ENCODE measurements at places on chromosomes 2 and 18.

- DNase-seq, result no peak
Observed at GRCh38 chr2:55415300-55415699, 4.4 kb downstream of the CCDC88A start.

- no peak for DNase-seq
Observed at GRCh38 chr2:125172181-125172580, 1147.1 kb downstream of the CNTNAP5 start.

DNA sequence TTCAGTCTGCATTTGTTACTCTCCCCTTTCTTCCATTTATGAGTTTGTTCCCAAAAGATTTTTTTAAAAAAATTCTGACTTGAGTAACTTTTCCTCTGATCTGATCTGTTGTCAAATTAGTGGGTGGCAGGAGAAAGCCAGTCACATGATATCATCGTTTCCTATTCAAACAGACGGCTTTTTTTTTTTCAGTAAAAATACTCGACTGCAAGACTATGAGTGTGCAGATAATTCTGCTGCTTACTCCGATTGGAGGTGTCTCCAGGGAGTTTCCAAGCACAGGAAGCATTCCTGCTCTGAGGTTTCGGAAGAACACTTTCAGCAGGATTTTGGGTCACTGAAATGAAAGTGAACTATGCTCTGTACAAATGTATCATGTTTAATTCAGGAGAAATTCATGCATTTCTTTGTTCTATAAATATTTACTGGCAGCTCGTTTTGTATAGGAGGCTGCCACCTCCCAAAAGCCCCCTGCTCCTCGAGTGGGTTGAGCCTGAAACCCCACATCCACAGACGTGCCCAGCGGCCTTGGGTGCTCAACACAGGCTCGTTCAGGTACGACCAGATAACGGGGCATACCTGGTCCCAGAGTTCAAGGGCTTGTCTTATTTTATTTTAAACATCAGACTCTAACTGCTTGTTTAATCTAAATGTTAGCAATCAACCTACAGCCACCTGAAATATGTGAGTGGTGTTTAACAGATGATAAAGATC, 126.9 kb upstream of the ZNF516 start:
- DNase-seq, result no peak

GRCh38 chr18:26503382-26503781, 45.0 kb downstream of the KCTD1 start:
- DNase-seq, result no peak

DNA sequence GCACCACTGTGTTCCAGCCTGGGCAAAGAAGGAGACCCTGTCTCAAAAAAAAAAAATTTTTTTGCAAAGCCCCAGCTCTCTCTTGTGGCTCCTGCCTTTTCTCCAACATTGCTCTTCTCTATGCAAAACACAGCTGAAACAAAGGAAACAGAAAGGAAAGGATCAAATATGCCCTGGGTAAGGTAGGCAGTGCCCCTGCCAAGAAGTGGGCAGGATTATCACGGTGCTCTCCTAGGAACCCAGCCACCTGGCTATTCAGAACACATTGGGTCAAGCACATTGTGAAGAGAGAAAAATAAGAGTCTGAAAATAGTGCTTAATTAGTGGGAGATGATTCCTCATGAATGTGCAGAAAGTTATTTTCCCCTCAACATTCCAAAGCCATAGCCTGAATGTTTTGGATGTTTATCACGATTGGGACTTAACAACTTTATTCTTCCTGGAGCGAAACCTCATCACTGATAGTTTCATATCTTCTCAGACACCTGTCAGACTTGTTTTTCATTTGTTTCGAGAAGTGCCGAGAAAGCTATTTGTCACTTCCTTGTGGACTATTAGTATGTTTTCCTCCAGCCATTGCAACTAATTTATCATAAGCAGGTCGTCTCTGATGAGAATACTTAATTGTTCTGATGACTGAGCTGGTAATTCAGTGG, 42.7 kb upstream of the RPL31 start:
- DNase-seq, result no peak

DNA sequence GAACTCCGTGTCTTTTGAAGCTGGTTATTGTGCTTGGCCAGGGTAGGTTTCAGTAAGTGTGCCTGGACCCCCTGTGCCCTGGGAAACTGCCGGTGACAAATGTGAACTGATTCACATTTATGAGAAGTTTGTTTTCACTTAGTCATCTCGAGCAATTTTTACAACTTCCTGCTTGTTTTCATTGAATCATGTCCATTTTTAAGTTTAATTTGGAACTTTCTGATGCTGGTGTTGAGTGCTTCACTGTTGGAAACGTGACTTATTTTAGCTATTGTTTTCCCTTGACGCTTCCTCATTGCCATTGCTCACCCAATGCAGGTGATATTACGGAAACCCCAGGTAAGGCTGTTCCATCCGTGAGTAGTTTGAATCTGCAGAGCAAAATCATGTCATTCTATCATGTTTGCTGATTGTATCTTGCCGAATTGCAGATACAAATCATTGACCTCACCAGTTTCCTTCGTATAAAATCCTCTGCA, 97.2 kb downstream of the RTN4 start:
- no peak for DNase-seq

DNA sequence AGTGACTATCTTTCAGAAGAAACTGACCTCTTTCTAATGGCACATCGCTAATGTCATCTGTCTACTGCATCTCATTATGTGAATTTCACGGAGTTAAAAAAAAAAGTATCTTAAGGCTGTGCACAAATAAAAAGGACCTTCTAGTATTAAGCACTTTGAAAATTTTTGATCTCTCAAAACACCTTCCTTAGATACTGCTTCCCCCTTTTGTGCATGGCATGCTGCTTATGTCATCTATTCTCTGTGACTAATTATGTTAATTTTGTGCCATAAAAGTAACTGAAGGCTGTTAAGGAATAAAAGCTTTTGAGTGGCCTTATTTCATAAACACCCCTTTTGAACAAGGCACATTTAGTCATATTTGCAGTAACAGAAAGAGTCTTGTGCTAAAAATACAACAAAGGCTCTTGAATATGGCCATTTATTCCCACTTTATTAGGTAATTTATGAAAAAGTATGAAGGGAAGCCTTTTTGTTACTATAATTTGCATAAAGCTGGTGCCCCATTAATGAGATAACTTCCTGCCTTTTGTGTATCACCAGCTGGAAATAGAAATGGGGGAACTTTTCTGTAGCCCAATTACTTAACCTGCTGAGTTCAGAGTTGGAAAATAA, 1412.0 kb upstream of the ZEB2 start:
- DNase-seq, result no peak

DNA sequence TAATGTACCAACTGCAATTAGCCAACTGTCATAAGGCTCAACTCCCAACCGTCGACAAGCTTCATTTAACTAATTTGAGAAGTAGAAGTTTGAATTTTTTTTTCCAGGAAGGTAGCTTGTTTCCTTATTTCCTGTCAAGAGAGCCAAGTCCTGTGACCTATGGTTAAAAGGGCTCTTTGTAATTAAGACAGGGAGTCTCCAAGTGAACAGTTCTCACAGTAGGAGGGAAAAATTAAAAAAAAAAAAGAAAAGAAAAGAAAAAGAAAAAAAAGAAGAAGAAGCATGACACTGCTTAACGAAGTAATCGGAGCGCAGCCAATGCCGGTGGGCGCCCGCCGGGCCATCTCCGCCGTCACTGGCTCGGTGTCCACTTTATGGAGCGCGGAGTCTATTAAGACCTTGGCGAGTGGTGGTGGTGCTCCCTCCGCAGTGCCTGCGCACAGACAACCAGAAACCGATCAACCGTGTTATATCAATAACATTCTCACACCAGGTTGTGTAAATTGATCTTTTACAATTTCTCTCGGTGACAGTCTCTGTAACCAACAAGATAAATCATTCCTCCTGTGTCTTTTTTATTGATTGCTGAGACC, 197.2 kb upstream of the POU3F3 start:
- DNase-seq, result no peak

DNA sequence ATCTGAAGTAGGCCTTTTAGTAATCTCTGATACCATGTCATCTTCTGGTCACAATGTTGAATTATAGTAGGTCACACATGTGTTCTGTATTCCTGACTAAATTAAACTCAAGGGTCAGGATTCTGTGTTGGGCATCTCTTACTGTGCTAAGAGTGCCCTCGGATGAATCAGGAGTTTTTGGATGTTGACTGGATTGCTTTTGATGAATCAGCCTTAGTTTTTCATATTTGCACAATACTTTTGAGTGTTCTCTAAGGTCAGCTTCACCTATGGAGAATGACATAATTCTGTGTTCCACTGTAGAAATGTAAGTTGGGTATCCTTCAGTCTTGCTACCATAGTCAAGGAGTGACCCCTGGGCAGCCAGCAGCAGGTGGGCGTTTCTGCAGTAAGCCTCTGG, 190.1 kb downstream of the PTPRM start:
- no peak for DNase-seq

- DNase-seq, result no peak
Observed at GRCh38 chr2:233976087-233976486, 58.9 kb downstream of the TRPM8 start.

GRCh38 chr2:143968860-143969259, 551.1 kb downstream of the ZEB2 start:
- DNase-seq, result no peak

GRCh38 chr2:205688417-205689200, 6.3 kb downstream of the NRP2 start:
- DNase-seq, result no peak

GRCh38 chr18:34795070-34795732, 85.1 kb downstream of the DTNA start:
- no peak for DNase-seq

DNA sequence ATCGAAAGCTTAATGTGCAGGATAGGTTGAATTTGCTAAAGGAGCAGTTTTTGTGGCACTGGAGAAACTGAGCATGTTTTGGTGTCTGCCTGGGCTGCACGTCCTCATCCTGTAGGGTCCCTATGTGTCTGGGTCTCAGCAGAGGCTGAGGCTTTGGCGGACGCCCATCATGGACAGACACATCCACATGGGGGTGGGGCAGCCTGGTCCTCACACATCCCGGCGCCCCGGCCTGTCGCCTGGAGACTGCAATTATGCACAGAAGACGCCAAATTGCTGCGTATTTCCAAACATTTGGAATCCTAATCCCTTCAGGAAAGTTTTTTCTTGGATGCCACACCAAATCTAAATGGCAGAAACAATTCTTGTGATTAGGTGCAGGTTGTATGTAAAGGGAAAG, 128.2 kb upstream of the TWIST2 start:
- DNase-seq, result no peak

DNA sequence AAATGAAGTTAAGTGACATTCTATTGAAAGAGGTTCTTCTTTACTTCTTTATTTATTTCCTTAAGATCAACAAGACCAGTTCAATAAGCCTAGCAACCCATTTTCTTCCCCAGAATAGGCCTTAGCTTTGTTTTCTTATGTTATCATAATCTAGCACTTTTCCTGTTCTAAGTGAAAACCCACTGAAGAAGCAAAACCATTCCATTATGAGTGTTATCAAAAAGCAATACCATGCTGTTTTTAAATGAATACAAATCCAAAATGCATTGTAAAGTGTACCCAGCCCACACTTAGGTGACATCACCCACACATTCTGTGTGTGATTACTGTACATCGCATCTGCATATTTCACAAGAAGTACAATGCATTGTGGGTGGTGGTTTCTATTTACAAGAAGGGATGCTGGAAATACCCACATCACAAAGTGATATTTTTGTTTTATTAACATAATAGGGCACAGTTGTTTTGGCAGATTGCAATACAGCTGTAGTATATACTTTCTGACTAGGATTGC, 679.5 kb downstream of the KCNJ3 start:
- DNase-seq, result no peak

GRCh38 chr2:26176279-26176615, 3.4 kb downstream of the GAREM2 start:
- DNase-seq, result no peak

DNA sequence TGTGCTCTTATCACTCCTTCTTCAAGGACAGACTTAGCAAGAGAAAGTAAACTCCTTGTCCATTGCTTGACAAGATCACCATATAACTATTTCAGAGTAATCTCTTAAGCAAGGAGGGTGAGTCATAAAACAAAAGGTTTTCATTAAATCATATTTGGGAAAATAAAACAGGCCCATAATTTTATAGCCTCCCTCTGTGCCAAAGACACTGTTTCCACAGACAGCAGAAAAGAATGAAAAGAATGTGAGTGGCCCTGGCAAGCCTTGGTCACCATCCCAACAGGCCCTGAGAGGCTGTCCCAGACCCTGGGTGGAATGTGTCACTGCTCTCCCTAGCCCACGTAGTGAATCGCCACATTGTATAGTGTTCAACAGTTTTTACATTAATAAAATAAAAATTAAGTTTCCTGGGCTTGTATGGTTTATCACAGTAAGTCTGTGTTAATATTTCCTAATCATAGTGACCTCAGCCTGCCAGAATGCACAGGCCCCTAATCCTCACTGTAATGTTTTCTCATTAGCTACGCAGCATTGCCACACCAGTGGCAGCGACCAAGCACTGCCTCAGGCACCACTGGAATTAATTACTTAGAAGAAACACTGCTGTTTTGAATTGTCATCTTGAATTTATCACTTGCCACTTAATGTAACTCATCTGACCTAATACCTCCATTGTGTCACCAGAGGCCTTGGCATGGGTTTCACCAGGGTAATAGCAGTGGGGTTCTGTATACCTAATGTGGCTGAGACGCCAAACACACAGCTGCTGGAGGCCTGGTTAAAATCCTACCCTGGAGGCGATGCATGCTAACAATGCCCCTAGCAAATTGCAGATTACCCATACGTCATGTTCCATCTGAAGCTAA, 401.9 kb downstream of the LNPK start:
- no peak for DNase-seq

DNA sequence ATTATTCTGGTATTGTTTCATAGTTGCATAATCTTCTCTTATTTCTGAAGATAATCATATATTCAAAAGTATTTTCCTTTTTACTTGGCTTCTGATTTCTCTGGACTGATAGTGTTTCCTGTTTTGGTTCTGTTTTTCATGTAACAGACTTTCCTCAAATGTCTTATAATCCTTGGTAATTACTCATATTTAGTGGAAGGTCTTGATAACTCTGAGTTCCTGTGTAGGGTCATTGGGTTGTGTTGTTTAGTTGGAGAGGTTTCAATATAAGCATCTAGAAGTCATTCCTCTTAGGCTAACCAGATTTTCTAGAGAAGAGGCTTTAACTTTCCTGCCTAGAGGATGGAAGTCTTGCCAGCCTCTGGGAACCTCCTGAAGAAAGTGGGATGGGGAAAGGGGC, 23.8 kb downstream of the MFSD6 start:
- no peak for DNase-seq

- no peak for DNase-seq
Observed at GRCh38 chr18:48824231-48824970, 126.4 kb downstream of the SMAD7 start.
